CD4-positive, alpha-beta T cell treated with Interleukin-2 at 100 ng/mL for 4 hours (primary cell): ENCODE measurements at places on chromosomes 1 and 21.

DNA sequence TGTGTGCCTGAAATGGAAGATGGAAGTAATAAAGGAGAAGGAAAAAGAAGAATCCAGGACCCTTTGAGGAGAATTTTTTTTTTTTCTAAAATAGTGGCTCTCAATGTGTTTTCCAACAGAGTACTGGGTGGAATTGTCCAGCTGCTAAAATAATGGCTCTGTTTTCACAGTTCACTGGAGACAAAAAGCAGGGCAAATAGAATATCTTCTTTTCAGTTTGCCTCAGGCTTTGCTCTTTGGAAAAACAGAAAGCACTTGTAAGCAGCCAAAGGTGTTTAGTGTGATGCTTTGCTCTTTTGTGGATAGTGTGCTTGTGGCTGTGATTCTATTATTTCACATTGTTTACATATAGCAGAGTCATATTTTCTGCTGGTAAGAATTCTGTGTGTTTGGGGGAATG, 77.4 kb upstream of the MROH9 start:
- no peak for DNase-seq

DNA sequence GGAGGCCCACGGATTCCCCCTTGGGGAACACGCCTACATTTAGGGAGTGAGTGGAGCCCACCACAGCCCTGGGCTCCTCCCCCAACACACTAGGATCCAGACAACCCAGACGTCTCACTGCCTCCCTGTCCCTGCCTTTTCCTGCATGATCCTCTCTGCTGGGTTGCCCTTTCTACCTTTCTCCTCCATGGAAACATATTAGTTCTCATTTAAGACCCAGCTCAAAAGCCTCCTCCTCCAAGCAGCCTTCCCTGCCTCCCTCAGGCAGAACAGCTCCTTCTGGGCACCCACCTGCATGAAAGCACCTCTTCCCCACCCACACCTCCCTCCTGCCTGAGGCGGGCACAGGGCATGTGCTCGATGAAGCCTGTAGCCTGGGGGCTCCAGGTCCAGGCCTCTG, 10.7 kb downstream of the COL8A2 start:
- no peak for DNase-seq

- DNase-seq = no peak
Measured at GRCh38 chr1:85317560-85317959, 41.1 kb upstream of the BCL10 start.

GRCh38 chr1:77541162-77541545, 141.3 kb downstream of the ZZZ3 start:
- DNase-seq = no peak

- no peak for DNase-seq
Measured at GRCh38 chr1:64850846-64851245, 106.0 kb downstream of the RAVER2 start.

- no peak for DNase-seq
Measured at GRCh38 chr1:237610157-237610556, 280.6 kb downstream of the ZP4 start.

- DNase-seq = no peak
Measured at GRCh38 chr1:155715777-155716176, 26.9 kb downstream of the DAP3 start.

- DNase-seq = no peak
Measured at GRCh38 chr1:200040481-200041138, 13.1 kb downstream of the NR5A2 start.

GRCh38 chr1:229553621-229554130, 4.8 kb downstream of the ABCB10 start:
- DNase-seq = no peak

- no peak for DNase-seq
Measured at GRCh38 chr1:223820515-223820858, 25.3 kb downstream of the TP53BP2 start.

GRCh38 chr1:234836045-234836681, 226.2 kb upstream of the IRF2BP2 start:
- no peak for DNase-seq

- DNase-seq = no peak
Measured at GRCh38 chr1:55288245-55288644, 73.1 kb upstream of the USP24 start.
